ENCODE measurements at places on chromosomes 5 and 9.
A peak's percentile ranks its signal among the peaks of the same experiment; 100 is the strongest.

DNA sequence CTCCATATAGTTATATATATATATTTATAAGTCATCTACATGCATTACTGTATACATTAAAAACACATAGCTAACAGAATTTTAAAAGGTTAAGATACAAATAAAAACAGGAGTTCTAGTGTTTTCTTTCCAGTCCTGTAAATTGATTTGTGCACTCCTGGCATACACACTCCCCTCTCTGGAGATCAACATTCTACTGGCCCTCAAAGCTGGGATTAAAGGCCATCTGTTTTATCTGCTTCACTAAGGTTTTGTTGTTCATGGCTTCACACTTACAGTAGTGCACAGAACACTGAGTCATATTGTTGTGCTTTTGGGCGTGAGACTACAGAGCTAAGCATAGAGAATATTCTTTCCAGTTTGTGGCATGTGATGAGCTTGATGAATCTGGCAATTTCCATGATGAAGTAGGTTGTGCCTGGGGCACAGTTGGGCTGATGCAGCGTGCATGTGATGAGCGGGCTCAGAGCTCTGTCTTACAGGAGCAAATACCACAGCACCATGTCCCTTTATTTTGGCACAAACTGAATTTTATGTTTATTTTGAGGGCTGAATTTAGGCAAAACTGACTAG lies 98.2 kb downstream of the TAF11L14 start:
- no peak for DNase-seq

DNA sequence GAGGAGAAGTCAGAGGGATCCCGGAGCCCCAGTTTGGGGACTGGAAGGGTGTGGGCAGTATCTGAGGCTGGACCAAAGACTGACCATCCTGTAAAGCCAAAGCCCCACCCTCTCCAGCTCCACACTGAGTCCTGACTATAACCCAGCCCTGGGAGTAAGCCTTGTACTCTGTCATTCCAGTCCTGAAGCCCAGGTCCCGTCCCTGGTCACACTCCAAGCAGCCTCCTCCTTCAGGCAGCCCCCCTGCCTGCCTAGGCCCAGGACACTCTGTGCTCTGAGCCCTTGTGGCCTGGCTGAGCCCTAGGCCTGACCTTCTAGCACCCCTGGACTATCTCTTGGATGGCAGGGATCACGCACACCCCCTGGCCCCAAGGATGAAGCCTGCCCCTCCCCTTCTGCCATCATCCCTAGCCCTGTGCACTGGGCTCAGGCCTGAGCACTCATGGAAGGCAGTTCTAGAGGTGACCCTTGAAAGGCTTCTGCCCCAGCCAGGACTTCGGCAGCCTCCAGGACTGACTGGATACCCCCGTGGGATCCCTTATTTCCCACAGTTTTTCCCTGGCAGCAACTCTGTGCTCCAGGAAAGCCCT lies 28.0 kb upstream of the ENHO start:
- no peak for DNase-seq

DNA sequence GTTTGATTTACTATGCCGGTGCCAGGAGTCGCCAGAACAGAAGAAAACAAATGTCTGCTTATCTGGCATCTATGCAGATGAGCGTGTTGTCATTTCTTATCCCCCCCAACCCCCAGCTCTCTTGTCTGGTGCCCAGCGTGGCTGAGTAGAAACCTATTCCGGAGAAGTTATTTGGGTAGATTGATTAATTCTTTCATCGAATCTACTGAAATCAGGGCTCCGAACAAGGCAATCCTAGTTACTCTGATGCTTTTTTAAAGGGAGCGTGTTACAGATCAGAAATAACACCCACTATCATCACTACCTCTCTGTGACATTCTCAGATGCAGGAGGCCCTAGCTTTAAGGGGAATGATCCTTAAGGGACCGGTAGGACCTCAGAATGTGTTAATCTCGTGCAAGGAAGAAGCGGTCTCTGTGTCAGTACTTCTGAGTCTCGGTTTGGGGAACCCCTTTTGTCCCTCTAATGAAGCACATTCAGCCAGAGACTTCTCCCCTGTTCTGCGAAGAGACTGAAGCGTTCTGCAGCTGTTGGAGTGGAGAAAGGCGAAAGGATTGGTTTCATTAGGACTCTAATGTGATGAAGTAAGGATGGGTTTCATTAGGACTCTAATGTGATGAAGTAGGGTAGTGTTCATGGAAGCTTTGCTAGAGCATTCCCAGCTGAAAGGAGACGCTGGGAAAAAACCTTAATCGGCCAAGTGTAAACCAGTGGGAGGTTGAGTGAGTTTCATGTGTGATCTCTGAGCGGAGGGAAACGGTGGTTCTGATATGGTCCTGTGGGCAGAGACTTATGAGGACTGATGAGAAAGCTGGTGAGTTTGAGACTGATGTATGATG lies 1.5 kb downstream of the PIP5K1B start:
- DNase-seq = no peak

- peak; percentile 45 for DNase-seq
Measured at GRCh38 chr9:120920806-120921178, 5.8 kb downstream of the TRAF1 start.
